Activated CD4-positive, alpha-beta T cell treated with anti-CD3 and anti-CD28 coated beads for 4 hours (primary cell): ENCODE measurements at places on chromosomes 2 and 18.

DNA sequence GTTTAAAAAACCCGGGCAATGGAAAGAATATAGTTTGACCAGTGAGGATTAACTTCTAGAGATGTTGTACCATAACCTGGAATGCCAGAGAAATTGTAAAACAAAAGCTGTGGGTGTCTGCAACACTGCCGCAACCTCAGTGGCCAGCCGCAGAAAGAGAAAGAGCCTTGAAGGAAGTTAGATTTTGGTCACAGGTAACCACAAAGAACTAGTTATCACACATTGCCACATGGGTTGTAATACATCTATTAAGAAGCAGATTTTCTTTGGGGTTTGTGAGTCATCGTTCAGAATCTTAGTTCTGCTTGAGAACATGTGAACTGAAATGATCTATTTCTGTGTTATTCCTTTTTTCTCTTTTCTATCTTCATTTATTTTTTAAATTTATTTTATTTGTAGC, 222.9 kb upstream of the AGAP1 start:
- no peak for DNase-seq

DNA sequence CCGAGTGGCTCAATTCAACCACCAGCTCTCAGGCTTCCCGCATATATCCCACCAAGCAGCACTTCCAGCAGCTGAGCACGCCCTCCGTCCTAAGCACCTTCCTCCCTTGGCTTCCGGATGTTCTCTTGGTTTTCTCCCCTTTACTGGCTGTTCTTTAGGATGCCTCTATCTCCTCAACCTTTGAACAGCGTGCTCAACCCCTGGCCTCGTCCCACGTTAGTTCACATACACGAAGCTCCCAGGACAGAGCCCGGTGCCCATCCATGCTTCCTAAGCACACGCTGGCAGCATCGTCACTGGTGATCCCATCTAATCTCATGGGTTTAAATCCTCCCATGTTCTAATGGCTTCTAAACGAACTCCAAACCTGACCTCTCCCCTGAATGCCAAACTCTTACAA, 3.7 kb downstream of the CYS1 start:
- DNase-seq, result no peak

- no peak for DNase-seq
These were observed 194.7 kb upstream of the ERBB4 start for GRCh38 chr2:212733273-212733672.

GRCh38 chr2:25032094-25032493, 9.8 kb upstream of the EFR3B start:
- no peak for DNase-seq

DNA sequence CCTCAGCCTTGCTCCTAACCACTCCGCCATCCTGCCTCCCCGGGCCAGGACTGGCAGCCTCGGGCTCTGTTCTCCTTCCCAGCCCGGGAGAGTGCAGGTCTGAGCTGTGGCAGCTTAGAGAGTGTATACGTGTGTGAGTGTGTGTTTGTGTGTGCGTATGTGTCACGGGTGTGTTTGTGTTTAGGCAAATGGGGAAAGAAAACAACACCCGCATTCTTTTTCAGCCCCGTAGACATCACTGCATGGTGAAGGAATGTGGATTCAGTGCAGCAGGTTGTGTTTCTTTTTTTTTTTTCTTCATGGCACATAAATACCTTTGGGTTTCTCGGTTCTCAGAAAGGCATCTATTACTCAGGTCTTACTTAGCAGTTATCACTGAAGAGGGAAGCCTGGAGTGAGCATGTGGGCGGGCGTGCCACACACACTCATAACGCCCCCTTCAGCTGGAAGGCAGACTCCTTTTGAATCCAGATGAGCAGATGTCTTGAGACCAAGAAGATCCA, 44.2 kb downstream of the GLI2 start:
- DNase-seq, result no peak

DNA sequence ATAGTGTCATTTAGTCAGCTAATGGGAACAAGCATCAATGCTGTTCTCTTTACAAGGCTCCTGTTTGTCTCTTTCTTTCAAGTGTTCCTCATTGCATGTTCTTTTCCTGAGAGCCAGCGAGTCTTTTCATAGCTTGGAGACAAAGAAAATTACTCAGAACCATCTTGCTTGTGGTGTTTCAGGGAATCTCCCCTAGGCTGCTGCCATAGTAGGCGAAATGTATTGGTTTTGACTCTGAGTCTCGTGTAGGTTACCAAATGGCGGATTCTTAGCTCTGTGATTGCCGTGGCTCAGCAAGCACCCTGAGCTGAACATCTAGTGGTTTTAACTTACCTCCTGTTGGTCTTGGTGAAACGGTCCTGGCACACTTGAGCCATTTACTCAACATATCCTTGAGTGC, 68.7 kb downstream of the RHBDD1 start:
- no peak for DNase-seq
